ENCODE measurements at places on chromosomes 1 and 21.
A peak's percentile ranks its signal among the peaks of the same experiment; 100 is the strongest.

GRCh38 chr1:63675420-63675931, 82.3 kb downstream of the PGM1 start:
- no peak for DNase-seq

DNA sequence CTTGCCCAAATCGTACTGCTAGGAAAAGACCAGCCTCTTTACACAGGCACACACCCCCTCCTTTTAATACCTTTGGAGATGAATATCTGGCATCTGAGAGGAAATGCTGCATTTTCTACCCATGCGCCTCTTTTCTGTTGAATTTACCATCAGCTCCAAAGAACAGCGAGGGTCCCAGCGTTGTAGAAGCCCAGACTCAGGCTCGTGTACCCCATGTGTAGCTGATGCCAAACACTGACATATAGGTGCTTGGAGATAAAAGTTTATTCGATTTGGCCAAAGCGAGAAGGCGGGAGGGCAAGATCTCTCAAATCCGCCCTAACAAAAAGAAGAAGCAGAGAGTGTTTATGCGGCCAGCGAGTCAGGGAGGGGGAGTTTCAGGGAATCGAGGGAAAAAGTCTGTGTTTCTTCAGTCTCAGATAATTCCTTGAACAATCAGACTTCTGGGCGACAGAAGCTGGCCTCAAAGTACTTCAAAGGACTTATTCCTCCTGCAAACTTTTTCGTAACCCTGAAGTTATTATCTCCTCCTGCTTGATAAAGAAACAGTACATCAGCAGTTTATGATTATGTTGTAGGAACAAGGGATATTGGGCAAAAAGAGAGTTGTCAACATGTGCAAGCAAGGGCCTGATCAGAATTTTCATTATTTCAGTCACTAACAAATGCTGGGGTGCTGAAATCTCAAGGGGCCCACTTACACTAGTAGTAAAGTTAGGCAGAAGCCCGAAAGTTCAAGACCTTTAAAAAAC, 642 bp upstream of the CREG1 start:
- DNase-seq = no peak

GRCh38 chr1:70627910-70628309, 216.8 kb downstream of the CTH start:
- no peak for DNase-seq

DNA sequence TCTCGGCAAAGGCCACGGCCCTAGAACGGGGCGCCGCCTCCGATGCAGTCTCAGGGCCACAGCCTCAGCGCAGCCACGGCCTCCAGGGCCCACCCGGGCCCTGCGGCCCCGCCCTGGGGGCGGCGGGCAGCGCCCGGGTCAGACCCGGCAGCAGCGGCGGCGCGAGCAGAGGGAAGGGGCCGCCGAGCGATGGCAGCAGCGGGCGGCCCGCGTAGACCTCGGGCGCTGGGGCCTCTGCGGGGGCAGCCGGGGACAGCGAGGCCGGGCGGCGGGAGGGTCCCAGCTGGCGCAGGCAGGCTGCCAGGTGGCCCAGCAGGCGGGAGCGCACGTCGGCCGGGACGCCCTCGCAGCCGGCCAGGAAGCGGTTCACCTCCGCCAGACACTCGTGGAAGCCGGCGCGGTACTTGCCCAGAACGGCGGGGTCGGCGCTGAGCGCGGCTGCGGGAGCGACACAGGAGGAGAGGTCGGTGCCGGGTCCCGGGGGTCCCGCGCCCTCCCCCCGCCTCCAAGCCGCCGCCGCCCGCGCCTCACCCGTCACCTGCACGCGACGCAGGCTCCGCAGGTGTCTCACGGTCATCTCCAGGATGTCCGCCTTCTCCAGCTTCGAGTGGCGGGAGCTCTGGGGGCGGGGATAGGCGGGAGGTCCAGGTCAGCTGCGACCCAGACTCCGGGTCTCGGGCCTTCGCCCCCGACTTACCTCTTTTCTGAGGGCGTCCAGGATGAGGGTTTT, 737 bp downstream of the HES4 start:
- DNase-seq = peak; percentile 77

All from activated CD4-positive, alpha-beta T cell treated with anti-CD3 and anti-CD28 coated beads, Interleukin-2, amount 10 ng/mL, durations not matched to agents 24 days and 14 days (primary cell).